ENCODE measurements at places on chromosomes 16 and 17. TPM values are rescaled to one million over a fixed set of nuclear protein-coding genes. Genes with fewer than 3 reads are reported as not detected.

Gene TOX3
- total RNA-seq = not detected

GRCh38 chr16:73033271-73033998 lies 14.5 kb downstream of the ZFHX3 start:
- no peak overlapping the region for H3K27ac ChIP-seq
- DNase-seq = no peak
- H3K4me1 ChIP-seq = no peaks in the 10 kb centered on the region

Gene FNDC8
- not detected for total RNA-seq

- H3K4me1 ChIP-seq = no peaks in the 10 kb centered on the region
- H3K27me3 ChIP-seq = no peaks in the 10 kb centered on the region
- no peaks in the 10 kb centered on the region for H3K36me3 ChIP-seq
- DNase-seq = no peak
- H3K27ac ChIP-seq = no peak overlapping the region
Observed at GRCh38 chr17:63365366-63366240, 80.5 kb downstream of the CYB561 start.

- no peaks in the 10 kb centered on the region for H3K4me1 ChIP-seq
- H3K27me3 ChIP-seq = no peaks in the 10 kb centered on the region
- peaks cover 4% of the 10 kb centered on the region for H3K36me3 ChIP-seq
Observed at GRCh38 chr17:37047631-37048104, 98.9 kb downstream of the AATF start.

All from aorta (tissue), 5 donors.